Bronchial epithelial cell (primary cell): ENCODE measurements at places on chromosomes 3 and 15. TPM values are rescaled to one million over a fixed set of nuclear protein-coding genes. Genes with fewer than 3 reads are reported as not detected.

CCR8 gene
- total RNA-seq: not detected in 2 replicates

GRAMD1C gene
- 1.1 and 1.3 TPM in 2 replicates for total RNA-seq

PARP15 gene
- total RNA-seq: 0.13 and 0.26 TPM in 2 replicates

ZNF501 gene
- 5.5 and 6.8 TPM in 2 replicates for total RNA-seq

FAM98B gene
- total RNA-seq: 6.8 and 9.5 TPM in 2 replicates

ITIH4 gene
- total RNA-seq: 0.26 and 1.8 TPM in 2 replicates

SAXO2 gene
- total RNA-seq: 0.26 and 0.38 TPM in 2 replicates

KLF13 gene
- 58.7 and 62.0 TPM in 2 replicates for total RNA-seq

KCNAB1 gene
- 0.26 and 0.38 TPM in 2 replicates for total RNA-seq

GAP43 gene
- total RNA-seq: not detected in 2 replicates

SLC28A1 gene
- not detected in 2 replicates for total RNA-seq

PCSK6 gene
- total RNA-seq: 6.8 and 12.3 TPM in 2 replicates

ITGA11 gene
- 0.53 TPM in 1 of 2 replicates, not detected in the other for total RNA-seq

CRYGS gene
- total RNA-seq: 0.79 and 1.7 TPM in 2 replicates

JMJD7 gene
- total RNA-seq: 22.9 TPM in 2 replicates

GCNT3 gene
- total RNA-seq: 8.2 and 37.5 TPM in 2 replicates

CDHR4 gene
- total RNA-seq: not detected in 2 replicates

LRRN1 gene
- total RNA-seq: 0.26 TPM in 2 replicates

GOLGA8J gene
- total RNA-seq: not detected in 2 replicates

RLBP1 gene
- total RNA-seq: not detected in 2 replicates

SERINC4 gene
- total RNA-seq: 0.13 TPM in 1 of 2 replicates, not detected in the other

GOLGA6L7 gene
- total RNA-seq: not detected in 2 replicates

ARHGEF26 gene
- total RNA-seq: 0.53 and 0.64 TPM in 2 replicates

UROC1 gene
- not detected in 2 replicates for total RNA-seq

EXD1 gene
- total RNA-seq: under 0.01 and 0.13 TPM in 2 replicates

SI gene
- not detected in 2 replicates for total RNA-seq

TRPM1 gene
- total RNA-seq: under 0.01 and 0.13 TPM in 2 replicates

LRRC2 gene
- under 0.01 and 0.26 TPM in 2 replicates for total RNA-seq

ZBTB47 gene
- 5.8 and 7.6 TPM in 2 replicates for total RNA-seq

CAMK2N2 gene
- total RNA-seq: not detected in 2 replicates

GPR27 gene
- 0.38 and 0.53 TPM in 2 replicates for total RNA-seq

MAP6D1 gene
- 0.79 and 0.90 TPM in 2 replicates for total RNA-seq

ISLR gene
- 0.26 and 0.53 TPM in 2 replicates for total RNA-seq

ULK4 gene
- 3.9 and 6.4 TPM in 2 replicates for total RNA-seq

RAB11A gene
- total RNA-seq: 167 and 195 TPM in 2 replicates

DCLK3 gene
- total RNA-seq: not detected in 2 replicates

NLGN1 gene
- total RNA-seq: under 0.01 and 0.13 TPM in 2 replicates

ACSBG1 gene
- total RNA-seq: not detected in 2 replicates

PLS1 gene
- 17.1 and 26.0 TPM in 2 replicates for total RNA-seq

IL17RD gene
- 1.1 and 2.3 TPM in 2 replicates for total RNA-seq

DISP2 gene
- total RNA-seq: under 0.01 TPM in 1 of 2 replicates, not detected in the other

HDC gene
- not detected in 2 replicates for total RNA-seq

KPNA4 gene
- total RNA-seq: 39.5 and 51.7 TPM in 2 replicates
